ENCODE measurements at places on chromosomes 6 and 20.

DNA sequence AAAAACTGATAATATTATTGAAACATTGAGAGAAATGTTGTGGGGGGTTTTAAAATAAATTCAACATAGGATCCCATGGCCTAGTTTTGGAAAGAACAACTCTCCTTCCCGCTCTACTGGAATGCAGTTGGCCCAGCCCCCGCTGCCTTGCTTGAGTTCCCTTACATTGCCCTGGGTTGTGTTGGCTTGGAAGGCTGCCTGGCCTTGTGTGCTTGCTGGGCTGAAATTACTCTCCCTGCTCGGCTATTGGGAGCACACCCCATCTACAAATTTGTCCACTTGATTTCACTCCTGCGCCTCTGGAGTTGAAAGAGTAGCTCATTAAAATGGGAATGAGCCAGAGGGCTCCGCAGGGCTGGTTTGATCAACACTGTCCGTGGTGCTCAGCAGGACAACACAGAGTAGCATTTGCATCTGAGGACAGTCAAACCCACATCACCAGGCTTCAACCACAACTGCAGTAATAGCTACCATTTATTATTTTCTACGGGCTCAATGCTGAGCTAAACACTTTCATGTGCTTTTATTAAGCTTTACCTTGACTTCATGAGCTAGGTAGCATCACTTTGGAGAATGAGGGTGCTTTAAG lies 35.2 kb downstream of the DOK5 start:
- DNase-seq, result no peak

DNA sequence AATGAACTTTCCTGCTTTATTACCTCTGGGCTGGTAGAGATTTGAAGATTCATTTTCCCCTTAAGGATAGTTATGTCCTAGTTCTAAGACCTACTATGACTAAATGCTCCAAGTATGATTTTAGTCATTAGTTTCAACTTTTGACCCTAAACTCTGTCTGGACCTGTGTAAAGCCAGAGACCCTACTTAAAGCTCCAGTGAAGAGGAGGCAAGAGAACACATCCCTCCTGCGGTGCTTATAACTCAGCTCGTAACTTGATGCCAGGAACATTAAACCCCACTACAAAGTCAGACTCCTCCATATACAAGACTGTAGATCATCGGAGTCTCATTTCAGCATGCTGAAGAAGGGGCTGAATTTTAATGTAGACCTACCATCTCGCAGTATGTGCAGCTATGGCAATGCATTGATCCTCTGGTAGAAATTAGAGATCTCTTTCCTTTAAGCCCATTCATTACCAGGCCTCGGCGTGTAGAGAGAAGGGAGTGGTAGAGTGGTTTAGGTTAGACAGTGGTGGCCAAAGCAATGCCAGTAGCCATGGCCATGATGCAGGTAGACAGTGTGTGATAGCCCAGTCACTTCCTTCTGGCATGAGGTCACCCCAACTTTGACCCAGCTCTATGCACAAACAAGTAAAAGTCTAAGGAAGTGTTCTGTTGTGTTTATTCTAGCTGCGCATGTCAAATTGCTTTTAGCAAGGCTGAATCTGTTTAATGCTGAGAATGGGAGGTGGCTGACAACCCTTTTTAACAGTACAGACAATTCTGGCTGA lies 34.8 kb upstream of the MYB start:
- no peak for DNase-seq

GRCh38 chr6:14616656-14617055 lies 499.1 kb downstream of the CD83 start:
- DNase-seq, result no peak

DNA sequence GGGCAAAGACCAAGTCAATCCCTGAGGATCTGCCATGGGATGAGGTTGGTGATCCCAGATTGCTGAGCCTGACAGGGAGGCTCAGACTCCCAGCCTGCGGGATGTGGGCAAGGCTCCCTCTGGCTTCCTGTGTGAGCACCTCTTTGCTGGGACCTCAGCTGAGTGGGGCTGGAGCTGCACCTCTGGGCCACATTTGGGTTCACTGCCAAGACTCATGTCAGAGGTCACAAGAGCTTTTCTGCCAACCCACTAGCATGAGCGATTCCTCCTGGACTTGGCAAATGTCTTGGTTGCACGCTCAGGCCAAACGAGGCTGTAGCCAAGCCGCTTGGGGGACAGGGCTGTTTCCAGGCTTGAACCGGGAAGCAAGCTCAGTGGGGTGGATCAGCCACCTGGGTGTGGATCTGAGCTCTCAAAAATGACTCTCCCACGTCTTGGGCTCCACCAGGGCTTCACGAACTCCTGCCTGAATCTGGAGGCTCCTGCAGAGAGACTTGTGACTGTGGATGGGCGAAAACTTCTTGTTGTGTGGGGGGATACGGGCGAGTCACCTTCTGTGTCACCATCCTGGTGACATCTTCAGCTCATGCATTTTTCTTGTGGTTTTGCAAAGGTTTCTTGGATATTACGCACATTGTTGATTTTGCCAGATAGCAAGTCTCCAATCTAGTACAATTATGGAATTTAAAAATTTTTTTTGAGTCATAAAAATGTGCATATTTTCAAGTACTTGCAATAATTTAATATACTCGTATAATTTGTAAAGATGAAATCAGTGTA lies 359.5 kb downstream of the CDH4 start:
- no peak for DNase-seq

DNA sequence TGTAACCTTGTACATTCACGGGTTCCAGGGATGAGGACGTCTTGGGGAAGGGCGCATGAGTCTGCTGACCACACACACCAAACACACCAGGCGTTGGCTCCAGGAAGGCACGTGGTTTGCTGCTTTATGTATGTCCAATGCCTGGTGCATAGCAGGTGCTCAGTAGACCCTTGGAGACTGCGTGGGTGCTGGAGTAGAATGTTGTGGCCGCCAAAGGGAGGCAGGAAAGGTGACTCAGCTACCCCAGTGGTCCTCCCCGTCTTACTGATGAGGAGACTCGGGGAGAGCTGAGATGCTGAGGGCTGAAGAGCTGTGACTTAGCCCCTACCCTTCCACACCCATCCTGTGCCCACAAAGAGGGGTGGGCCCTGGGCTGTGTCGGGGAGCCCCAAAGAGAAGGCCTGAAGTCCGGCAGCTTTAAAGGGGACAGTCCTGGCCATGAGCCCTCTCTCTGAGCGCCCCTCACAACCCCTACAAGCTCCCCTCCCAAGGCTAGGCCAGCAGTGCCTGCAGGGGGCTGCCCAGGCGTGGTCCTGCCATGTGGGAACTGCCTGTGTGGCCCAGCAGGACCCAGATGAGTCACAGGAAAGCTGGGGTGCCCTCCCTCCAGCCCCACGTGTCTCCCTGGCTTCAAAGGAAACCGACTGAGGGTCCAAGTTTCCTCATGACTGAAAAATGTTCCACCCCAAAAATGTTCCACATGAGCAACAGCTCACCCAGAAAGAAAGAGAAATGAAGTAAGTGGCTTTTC lies 28.0 kb upstream of the PTGIS start:
- DNase-seq, result no peak

GRCh38 chr6:148203281-148203925 lies 139.2 kb upstream of the SASH1 start:
- DNase-seq, result no peak
